Activated naive CD8-positive, alpha-beta T cell treated with anti-CD3 and anti-CD28 coated beads, Interleukin-2, amount 50 U/mL, for 16 hours (primary cell): ENCODE measurements at places on chromosomes 13 and 19.
A peak's percentile ranks its signal among the peaks of the same experiment; 100 is the strongest.

DNA sequence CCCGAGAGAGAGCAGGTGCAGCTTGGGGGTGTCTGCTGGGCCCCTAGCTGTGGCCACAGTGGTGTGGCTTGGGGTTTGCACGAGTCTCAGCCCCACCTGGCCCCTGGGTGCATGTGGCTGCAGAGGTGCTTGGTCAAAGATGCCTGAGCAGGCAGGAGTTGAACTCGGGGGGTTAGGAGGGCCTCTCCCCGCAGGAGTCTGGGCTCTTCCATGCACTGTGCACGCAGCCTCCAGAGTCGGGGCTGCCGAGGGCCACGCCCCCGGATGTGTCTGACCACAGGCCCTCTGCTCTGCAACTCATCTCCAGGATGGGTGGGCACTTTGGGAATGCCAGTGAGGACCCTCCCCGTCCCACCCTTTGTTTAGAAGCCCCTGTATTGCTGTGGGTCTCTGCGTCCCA, 91.5 kb upstream of the MCF2L start:
- no peak for DNase-seq

DNA sequence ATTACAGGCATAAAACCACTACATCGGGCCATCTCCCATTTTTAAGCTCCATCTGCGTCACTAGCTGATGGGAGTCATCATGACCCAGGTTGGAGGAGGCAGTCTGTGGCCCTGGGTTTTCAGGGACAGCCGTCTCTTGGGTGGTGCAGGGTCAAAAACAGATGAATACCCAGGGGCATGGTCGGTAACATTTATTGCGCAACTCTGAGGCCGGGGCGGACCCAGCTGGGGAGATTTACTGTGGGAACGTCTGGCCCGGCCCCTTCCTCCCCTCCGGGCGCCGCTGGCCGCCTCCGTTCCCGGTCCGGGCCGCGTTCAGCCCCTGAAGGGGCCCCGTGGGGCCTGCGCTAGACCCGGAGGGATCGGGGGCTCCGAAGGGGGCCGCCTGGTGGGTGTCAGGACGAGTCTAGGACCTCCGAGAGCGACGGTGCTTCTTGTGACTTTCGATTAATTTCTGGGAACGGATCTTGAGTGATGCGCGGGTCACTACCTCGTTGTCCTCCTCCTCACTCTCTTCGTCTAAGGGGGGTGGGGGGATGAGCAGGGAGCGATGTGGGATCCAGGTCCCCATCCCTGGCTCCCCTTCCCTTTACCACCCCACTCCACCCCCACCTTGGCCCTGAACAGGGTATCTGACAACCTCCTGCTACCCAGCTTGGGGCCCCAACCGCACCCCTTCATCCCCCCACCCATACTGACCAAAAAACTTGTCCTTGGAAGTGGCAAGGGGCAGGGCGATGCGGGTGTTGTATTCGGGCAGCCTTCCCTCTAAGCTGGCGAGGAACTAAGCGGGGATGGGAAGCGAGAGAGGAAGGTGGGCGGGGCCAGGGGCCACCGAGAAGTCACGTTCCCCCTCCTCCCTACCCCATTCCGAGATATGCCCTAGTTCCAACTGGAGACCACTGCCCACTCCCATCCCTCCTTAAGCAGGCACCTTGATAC, 1.6 kb upstream of the RGL3 start:
- no peak for DNase-seq

DNA sequence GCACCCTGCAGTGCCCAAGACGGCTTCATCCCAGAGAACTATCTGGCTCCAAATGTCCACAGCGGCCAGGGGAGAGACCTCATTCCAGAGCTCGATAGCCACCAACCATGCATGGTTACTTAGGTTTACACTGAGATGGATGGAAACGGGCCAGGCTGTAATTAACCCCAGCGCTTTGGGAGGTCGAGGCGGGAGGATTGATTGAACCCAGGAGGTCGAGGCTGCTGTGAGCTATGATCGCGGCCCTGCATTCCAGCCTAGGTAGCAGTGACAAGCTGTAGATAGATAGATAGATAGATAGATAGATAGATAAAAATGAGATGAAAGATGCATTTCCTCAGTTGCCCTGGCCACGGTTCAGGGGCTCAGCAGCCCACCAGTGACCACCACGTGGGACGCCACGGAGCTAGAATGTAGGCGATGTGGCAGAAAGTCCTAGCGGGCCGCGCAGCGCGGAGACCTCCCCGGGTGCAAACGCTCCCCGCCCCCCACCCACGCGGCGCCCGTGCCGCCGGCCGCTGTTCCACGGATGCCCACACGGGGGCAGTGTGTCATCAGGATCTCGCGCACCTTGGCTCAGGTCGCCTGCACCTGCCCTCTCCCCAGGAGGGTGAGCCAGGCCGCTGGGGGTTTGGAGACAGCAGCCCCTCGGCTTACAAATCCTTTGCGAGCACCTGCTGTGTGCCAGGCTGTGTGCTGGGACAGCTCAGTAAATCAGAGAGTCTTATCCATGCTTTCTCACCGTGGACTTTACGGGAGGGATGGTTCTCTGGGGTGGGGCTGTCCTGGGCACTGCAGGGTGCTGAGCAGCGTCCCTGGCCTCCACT, 13.5 kb upstream of the TLE5 start:
- peak; percentile 54 for DNase-seq

- no peak for DNase-seq
Observed at GRCh38 chr13:45195421-45195820, 5.4 kb downstream of the KCTD4 start.

GRCh38 chr19:7596211-7596937, 711 bp downstream of the CAMSAP3 start:
- no peak for DNase-seq

DNA sequence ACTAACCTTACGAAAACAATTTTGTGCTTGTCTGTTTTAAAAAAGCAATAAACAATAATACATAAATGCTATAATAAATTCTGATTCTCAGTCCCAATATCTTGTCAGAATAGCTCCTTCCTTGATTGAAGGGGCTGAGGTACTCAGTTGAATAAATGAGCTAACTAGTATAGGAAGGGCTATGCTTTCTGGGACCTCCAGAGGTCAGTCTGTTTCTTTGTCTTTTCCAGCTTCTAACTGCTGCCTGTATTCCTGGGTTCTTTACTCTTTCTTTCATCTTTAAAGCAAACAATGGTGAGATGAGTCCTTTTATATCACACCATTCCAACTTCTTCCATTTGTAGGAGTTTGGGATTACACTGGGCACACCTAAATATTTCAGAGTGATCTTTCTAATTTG, 1297.0 kb upstream of the ATXN8OS start:
- no peak for DNase-seq

DNA sequence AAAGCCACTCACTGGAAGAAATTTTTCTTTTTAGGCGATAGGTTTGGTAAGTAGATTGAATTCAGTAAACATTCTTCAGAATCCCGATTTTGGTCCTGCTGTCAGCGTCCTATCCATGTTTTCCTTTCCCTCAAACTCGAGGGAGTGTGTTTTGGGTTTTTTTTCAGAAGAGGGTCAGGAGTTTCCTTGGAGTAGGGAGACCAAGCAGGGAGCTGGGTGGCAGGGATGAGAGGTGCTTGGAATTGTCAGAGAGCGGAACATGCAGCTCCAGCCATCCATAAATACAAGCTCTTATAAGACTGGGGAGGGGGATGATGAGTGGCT, 1.6 kb upstream of the PCDH8 start:
- DNase-seq: no peak

GRCh38 chr13:104984296-104984818, 1551.1 kb downstream of the EFNB2 start:
- peak; percentile 11 for DNase-seq

DNA sequence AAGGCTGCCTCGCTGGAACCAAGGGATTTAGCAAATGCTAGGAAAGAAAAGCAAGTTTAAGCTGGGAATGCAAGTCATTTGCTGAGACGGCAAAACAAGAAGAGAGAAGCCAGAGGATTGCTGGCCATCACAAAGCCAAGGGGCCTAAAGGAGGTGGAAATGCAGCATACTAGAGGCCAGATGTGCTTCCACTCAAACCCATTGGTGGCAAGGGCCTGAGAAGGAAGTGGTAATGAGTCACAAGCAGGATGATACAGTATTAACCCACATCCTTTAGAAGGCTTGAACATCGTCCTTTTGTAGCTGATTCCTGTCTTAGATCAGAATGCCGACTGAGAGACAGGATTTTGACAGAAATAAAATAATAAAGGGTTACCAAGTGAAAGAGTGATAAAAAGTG, 68.2 kb downstream of the ITGBL1 start:
- no peak for DNase-seq

DNA sequence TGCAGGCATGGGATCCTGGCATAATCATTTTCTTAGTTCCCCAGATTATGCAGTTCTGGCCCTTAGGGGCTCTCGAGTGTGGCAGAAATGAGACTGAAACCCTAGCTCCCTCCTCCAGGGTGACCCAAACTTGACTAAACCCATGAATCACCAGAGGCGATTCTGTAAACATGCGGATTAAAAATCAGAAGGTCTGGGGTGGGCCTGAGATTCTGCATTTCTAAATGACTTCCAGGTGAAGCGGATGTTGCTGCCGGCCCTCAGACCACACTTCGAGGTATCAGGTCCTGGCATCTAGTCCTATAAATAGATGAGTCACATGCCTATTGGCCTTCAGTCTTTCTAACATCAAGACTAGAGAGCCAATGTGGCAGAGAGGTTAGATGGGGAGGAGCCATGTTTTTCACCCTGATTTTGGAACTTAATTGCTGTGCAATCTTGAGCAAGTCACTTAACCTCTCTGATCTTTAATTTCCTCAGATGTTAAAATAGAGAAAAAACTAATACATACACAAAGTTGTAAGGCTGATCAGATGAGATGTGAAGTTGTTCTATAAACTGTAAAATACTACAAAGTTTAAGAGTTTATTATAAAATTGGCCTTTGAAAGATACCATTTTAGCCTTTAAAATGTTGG, 431.2 kb downstream of the FOXO1 start:
- no peak for DNase-seq

DNA sequence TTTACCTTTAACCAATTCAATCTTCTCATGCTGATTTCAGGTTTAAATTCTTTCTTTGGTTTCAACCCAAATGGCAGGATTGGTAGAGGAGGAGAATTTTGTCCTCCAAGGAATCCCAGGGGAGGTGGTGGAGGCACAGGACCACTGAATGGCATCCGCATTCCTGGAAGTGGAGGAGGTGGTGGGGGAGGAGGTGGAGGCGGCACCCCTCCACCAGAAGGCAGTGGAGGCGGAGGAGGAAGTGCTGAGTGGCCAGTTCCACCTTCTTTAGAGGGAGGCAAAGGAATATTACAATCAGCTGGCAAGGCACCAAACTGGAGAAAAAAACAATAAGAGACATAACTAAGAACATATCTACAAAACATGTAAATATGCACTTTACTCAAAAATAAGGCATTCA, 192.9 kb downstream of the DIAPH3 start:
- no peak for DNase-seq

GRCh38 chr19:50512999-50513745, 541 bp downstream of the ASPDH start:
- no peak for DNase-seq

GRCh38 chr19:6811906-6812305, 39.4 kb downstream of the VAV1 start:
- DNase-seq: no peak

GRCh38 chr19:952049-952679, 26.3 kb downstream of the ARID3A start:
- DNase-seq: no peak

DNA sequence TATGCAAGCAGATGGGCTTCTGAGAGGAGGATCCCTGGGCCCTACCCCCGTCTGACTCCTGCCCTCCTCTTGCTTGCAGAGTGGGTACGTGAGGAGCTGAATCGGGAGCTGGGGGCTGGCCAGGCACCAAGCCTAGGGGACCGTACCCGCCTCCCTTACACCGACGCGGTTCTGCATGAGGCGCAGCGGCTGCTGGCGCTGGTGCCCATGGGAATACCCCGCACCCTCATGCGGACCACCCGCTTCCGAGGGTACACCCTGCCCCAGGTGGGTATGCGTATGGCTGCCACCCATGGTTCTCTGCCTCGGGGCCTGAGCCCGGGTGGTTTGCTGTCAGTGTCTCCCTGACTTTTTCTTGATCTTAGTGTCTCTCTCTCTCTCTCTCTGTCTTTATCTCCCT, 10.4 kb downstream of the CYP2S1 start:
- no peak for DNase-seq

DNA sequence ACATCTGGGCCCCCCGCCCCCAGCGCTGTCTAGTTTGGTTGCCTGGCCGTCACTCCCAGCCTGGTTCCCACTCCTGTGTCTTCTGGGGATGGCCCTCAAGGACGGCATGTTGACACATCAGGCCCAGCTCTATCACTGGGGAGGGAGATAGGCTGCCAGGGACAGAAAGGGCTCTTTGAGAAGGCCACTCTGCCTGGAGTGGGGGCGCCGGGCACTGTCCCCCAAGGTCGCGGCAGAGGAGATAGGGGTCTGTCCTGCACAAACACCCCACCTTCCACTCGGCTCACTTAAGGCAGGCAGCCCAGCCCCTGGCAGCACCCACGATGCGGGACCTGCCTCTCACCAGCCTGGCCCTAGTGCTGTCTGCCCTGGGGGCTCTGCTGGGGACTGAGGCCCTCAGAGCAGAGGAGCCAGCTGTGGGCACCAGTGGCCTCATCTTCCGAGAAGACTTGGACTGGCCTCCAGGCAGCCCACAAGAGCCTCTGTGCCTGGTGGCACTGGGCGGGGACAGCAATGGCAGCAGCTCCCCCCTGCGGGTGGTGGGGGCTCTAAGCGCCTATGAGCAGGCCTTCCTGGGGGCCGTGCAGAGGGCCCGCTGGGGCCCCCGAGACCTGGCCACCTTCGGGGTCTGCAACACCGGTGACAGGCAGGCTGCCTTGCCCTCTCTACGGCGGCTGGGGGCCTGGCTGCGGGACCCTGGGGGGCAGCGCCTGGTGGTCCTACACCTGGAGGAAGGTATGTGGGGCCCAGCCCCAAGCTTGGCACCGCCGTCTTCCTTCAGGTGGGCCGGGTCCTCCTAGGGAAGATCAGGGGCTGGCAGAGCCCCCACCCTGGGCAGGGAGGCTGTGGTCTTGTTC, at the start of gene AMH:
Gene AMH, plus strand, starts transcription at position 314 of the 857 bp plus-strand sequence. Its CDS starts 10 bp downstream, at position 324.
- DNase-seq: no peak

GRCh38 chr13:95226050-95226449, 75.2 kb downstream of the ABCC4 start:
- no peak for DNase-seq

GRCh38 chr13:23506807-23507291, 63.4 kb upstream of the TNFRSF19 start:
- no peak for DNase-seq
